ENCODE measurements at places on chromosomes 1 and 21.

DNA sequence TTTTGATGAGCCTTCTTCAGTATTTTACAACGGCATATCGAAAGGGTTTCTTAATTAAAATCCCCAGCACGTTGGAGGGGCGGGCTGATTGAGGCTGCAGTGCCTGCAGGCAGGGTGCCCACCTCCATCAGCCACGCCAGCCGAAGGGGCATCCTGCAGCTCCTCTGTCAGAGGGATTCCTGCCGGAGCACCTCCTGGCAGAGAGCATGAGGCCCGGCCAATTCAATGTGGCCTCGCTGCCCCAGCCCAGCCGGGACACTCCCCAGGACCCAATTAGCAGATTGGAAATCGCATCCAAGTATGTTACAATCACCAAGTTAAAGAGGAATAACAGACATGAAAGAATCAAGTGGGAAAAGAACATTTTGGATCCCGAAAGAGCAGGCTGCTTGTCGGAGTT, 216.6 kb downstream of the ST6GALNAC3 start:
- no peak for DNase-seq

DNA sequence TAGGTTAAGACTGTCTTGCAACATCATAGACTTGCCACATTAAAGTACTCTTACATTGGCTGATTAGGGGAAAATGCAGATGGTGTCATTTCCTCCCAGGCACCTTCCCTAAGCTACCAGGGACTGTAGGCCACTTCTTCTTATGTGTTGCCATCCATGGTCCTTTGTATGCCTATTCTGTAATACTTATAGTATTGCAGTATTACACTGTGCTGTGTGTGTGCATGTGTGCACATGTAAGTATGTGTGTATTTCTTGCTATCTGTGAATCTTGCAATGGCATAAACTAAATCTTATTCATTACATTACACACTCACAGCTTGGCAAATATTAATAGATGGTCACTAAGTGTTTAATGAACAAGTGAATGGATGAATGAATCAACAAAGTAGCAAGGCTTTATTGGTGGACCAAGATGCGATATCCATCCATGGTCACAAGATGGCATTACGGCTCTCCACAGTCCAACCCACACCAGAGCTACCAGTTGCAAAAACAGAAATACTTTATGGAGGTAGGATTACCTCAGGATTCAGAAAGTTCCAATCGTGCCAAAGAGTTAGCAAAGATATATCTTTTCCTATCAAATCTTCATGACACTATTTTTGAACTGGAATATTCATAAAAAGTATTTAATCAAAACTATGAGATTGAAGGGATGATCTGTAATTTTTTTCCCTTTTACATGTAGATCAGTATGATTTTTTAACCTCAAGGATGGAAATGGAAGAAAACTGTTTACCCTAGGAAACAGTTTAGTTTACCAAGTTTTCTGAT, 160.2 kb downstream of the DENND1B start:
- DNase-seq, result no peak

GRCh38 chr1:97864615-97865014, 56.2 kb downstream of the DPYD start:
- no peak for DNase-seq

- no peak for DNase-seq
These were observed 772.3 kb upstream of the CXADR start for GRCh38 chr21:16740511-16740910.

DNA sequence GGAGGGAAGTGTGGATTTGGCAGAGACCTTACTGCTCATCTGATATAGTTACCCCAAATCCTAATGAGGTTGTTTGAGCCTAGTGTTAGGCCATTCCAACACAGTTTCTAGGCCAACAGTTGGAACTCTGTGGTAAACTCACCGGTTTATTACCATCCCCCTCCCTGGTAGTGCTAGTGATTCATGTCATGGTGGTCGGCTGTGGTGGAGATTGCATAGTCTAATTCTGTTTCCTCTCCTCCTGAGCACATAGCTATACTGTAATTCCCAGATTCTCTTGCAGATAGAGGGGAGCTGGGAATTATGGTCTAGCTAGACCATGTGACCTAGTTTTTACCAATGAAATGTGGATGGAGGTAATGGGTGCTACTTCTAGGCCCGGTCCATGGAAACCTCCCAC, 123.7 kb upstream of the KIF26B start:
- no peak for DNase-seq

Data from AG04449 (cell line).